ENCODE measurements at places on chromosomes 12 and 14. TPM values are rescaled to one million over a fixed set of nuclear protein-coding genes. Genes with fewer than 3 reads are reported as not detected.

DNA sequence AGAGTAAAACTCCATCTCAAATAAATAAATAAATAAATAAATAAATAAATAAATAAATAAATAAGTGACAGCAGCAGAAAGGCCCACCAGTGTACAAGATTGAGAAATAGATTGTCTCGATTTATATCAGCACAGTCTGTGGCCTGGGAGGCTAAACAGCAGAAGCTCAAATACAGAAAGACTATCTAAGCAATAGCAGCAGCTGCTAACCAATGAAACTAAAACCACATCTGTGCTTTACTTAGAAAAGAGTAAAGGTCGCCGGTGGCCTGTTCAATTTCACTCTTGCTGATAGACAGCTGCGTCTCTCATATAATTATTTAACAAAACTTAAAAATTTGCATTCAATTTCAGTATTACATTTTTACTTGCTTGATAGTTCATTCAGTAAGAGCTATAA, 325.7 kb downstream of the CEP128 start:
- DNase-seq = no peak

DNA sequence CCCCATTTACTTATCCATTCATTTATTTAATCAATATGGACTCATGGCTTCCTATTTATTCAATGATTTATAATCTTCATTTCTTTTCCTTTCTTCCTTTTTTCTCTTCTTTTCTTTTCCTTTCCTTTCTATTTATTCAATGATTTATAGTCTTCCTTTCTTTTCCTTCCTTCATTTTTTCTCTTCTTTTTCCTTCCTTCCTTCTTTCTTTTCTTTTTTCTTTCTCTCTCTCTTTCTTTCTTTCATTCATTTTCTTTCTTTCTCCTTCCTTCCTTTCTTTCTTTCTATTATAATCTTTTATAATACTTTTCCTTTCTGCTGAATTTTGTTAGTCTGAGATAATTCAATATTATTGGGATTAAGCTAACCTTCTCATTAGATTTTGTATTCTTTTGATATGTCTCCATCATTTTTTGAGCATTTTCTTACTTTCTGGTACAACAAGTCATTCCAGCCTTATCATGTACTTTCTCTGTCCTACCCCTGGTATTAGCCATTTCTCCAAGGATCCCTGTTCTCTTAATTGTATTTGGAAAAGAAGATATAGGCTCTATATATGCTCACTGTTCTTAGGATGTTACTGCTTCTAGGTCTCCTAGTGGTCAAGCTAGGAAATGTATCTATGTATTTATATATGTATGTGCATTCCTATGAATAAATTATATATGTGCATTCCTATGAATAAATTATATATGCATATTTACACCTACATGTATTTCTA, 12.1 kb downstream of the LACRT start:
- DNase-seq = no peak

GRCh38 chr12:72139411-72139810, 132.8 kb upstream of the TRHDE start:
- DNase-seq = no peak

DNA sequence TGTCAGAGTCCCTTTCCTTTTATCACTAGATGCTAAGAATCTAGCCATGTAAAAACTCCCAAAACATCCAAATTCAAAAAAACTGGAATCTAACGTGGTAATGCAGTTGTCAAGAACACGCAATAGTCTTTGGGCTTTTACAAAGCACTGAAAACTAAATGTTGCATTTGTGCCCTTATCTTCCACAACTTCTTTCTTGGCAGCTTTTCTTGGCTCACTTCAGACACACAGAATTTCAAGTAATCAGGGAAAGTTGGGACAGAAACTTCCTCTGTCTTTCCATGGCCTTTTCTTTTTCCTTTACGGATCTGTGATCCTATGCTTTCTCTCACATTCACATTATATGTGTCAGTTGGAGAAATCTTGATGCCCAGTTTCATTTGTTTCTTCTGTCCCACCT, 136.0 kb downstream of the CRADD start:
- DNase-seq = no peak

Gene CLEC2D
- total RNA-seq = 32.6 TPM

GRCh38 chr12:89933911-89934310, 225.3 kb upstream of the ATP2B1 start:
- no peak for DNase-seq

DNA sequence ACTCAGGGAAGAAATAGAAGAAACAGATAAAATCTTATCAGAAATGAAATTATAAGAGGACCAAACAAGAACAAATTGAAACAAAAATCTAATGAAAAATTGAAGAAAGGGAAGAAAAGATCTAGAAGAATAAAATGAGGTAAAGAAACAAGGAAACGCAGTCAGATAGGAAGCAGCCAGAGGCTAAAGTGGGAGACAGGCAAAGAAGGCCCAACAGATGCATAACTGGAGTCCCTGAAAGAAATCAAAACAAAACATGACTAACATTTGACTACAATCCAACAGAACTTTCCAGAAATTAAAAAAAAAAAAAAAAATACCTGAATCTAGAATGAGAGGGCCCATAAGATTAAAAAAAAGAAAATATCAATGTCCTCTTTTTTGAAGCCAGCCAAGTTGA, 65.6 kb downstream of the AMN start:
- DNase-seq = no peak

DNA sequence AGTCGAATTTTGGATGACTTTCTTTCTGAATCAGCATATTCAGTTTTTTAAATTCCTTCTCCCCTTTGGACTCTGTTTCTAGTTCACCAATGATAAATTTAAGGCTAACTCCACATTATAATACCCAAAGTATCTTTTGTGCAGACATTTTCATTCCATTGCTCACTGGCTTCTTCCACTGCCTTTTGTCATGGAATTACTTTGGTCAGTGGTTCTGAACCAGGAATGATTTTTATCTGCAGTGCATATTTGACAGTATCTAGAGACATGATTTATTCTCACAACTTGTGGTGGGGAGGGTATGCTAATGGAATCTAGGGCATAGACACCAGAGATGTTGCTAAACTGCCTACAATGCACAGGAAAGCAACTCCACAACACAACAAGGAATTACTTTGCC, 234.4 kb upstream of the PRKD1 start:
- DNase-seq = no peak

- peak; percentile 44 for DNase-seq
Observed at GRCh38 chr12:31323391-31324115, 2.4 kb downstream of the SINHCAF start.

- no peak for DNase-seq
Observed at GRCh38 chr14:55746558-55746957, 166.6 kb downstream of the KTN1 start.

Gene TSPAN19
- not detected for total RNA-seq

- DNase-seq = no peak
Observed at GRCh38 chr12:3745152-3745551, 7.8 kb downstream of the CRACR2A start.

- no peak for DNase-seq
Observed at GRCh38 chr14:93628048-93628447, 160.2 kb downstream of the PRIMA1 start.

Gene TAS2R9
- total RNA-seq = not detected

DNA sequence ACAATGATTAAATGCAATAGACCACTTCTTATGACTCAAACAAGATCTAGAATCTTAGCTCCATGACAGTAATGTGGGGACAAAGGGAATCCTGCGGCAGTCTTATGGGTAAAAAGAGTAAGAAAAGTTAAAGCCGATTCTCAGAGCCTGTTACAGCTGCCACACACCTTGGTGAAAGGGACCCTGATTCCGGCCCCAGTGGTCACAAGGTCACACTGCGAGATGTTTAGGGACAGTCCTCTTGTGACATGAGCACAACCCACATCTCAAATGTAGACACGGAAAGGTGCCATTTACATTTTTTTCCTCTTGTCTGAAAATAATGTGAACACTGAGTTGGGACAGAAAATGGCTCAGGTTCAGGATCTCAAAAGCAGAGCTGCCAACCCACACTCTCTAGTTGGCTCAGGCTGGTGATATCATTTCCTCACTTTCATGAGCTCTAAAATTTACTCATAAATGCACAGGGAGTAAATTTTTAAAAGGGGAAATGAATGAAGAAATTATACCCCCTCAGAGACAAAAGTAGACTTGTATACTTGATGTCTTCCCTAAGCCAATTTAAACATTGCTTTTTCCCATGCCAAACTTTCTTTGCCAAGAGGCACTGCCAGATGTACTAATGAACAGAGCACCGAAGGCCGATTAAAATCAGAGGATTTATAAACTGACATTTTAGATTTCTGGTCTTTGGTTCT, 113.1 kb upstream of the OVCH1 start:
- no peak for DNase-seq
